ENCODE measurements at places on chromosomes 11 and 22.

- DNase-seq = no peak
These were observed 14.0 kb downstream of the B3GAT1 start for GRCh38 chr11:134398079-134398444.

GRCh38 chr22:39415506-39415905 lies 15.9 kb downstream of the TAB1 start:
- no peak for DNase-seq

- DNase-seq = no peak
These were observed 62.5 kb upstream of the PPARA start for GRCh38 chr22:46087816-46088277.

GRCh38 chr11:24760681-24761080 lies 263.8 kb downstream of the LUZP2 start:
- DNase-seq = no peak

DNA sequence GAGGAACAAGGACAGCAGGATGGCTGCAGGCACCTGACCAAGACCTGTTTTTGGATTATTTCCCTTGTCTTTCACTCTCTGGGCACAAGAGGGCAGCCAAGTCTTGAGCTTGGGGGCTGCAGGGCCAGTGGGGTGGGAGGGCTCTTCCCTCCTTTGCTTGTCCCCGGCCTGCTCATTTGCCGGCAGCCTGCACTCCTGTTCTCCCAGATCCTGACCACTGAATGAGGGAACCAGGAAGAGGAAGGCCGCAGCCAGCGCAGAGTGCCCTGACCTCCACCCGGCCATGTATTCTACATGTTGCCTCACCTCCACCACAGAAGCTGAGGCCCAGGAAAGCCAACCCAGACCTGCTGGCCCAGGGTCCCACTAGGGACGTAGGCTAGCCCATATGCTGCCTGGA lies 15.5 kb upstream of the NNMT start:
- no peak for DNase-seq

- no peak for DNase-seq
These were observed 815.5 kb downstream of the NTM start for GRCh38 chr11:132185726-132186592.

- no peak for DNase-seq
These were observed 35.1 kb downstream of the WT1 start for GRCh38 chr11:32400196-32400595.

- no peak for DNase-seq
These were observed 8.5 kb downstream of the ST14 start for GRCh38 chr11:130168105-130168504.

DNA sequence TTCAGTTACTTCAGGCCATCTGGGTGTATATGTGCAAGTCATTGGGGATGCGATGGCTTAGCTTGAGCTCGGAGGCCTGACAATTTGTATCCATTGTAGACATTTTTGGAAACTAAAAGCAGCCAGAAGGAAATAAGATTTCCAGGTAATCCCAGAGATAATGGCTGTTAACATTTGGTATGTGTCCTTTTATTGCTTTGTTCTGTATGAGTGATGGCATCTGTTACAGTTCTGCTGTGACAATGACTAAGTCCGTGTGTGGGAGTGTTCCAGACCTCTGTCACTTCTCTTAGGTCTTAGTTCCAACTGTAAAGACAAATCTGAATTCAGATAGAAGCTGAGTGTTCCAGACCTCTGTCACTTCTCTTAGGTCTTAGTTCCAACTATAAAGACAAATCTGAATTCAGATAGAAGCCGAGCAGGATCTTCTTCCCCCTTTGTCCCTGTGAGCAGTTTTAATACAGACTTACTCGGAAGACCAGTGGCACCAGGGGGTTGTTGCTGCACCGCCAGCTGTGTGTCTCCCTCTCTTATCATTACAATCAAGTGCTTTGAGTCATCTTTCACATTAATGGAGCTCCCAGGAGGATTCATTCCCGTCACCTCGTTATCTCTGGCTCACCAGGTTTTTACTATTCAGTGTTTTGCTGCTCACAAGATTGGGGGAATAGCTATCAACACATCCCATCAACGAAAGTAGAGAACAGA lies 190.9 kb upstream of the SORL1-AS1 start:
- no peak for DNase-seq

All from stimulated activated CD8-positive, alpha-beta memory T cell treated with anti-CD3 and anti-CD28 coated beads, Interleukin-4, amount 100 ng/mL, for 1 hour (primary cell).